ENCODE measurements at places on chromosomes 5 and 9.

- no peak for DNase-seq
Observed at GRCh38 chr5:143101725-143102386, 301.6 kb downstream of the NR3C1 start.

GRCh38 chr5:118439831-118440230, 548.5 kb downstream of the DTWD2 start:
- no peak for DNase-seq

DNA sequence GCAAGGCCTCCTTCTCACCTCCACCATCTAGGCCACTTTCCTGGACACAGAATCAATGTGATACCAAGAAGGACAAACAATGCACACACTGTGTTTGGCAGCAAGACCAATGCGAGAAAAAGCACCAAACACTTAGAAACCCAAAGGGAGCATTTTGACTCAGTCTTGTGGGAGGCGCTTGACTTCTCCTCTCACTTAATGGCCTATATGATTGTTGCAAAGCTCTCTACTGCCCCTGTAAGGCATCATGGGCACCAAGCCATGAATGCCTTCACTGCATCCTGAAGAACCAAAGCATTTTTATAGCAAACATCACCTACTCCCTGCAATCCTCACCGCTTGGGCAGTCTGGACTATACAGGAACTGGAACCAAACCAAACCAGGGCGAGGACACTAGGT, 57.5 kb downstream of the CDH6 start:
- DNase-seq = no peak

- DNase-seq = no peak
Observed at GRCh38 chr5:108747111-108747773, 455 bp upstream of the FER start.

DNA sequence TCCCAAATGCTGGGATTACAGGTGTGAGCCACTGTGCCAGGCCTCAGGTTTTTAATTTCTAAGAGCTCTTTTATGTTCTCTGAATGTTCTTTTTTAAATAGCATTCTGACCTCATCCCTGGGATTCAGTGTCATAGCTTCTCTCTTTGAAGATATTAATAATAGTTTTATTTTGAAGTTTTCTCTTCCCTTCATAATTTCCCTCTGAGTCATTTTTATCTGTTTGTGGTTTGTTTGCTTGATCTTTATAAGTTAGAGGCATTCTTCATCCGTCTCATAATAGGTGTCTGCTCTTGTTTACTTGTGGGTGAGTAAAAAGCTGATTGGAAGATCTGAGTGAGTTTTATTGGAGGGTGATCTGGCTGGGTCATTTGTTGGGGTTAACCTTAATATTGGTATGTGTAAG, 12.5 kb upstream of the MAMDC2 start:
- no peak for DNase-seq

DNA sequence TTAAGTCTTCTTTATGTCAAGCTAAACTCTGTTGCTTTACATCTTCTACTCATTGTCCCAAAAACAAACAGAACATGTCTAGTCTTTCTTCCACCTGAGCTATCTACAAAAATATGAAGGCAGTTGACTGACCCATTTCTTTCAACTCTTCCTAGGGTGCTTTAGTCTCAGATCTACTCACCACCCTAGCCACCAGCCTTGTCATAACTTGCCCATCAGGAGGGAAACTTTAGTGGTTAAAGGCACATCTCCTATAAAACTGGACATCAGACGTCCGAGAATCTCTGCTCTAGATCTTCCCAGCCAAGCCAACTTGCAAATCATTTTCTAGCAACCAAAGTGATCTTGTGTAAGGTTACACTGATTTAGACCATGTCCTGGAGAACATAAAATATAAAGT, 205.0 kb downstream of the ACTL7B start:
- DNase-seq = no peak

- peak; percentile 20 for DNase-seq
Observed at GRCh38 chr5:120465436-120465961, 1.4 kb downstream of the PRR16 start.

DNA sequence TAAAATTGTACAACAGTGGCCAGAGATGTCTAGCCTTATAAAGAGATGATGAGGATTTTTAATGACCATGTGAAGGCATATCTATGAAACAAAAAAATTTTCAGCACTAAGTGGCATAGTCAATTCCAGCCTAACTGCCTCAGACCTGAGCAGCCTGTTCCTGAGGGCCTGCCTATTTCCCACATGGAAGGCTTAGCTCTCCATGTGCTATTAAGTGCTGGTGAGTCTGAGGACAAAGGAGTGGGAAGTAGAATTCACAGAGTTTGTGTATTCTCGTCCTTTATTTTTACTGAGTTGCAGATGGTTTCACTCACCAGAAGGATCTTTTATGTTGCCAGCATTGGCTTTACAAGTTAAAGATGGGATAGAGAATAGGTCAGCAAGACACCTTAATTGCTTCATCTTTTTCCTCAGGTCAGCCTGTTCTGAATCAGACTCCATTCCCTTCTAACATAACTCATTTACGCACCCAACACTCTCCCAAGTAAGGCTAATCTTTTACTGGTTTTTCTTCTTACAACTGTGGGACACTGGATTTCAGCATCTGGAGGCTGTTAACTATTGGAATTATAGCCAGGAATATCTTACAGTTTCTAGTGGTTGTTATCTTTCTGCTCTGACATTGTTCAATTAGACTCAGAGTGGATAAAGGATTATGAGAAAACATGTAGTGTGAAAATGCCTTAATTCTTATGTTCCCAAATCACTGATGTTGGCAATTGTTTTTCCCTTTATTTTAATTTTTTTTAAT, 76.8 kb downstream of the ISOC1 start:
- no peak for DNase-seq

GRCh38 chr5:174655351-174655750, 69.0 kb upstream of the MSX2 start:
- DNase-seq = no peak

DNA sequence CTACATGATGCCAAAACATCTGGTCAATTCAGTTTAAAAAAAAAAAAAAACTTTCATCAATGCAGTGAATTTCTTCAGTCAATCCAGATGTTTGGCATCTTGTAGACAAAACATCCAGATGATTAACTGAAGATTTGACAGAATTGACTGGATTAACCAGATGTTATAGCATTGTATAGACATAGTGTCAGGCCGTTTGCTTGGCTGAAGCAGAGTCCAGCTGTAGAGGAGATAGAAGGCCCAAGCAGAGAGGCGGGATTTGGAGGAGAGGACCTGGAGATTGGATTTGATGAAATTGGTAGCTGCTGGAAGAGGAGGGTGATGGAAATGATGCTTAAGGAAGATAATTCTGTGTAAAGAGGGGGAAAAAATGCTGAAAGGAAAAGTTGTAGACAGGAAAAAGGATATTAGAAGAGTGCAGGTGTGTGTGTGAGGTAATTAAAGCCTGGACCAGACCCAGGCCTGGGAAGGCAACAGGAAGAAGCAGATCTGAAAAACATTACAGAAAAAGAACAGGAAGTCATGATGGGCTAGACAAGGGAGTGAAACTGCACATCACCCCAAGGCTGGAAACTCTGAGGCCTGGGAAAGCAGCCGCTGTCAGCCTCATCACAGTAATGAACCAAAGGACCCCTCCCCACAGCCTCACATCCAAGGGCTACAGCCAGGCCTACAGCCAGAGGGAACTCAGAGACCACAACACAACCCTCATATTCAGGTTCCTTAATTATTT, 258.3 kb downstream of the CWC27 start:
- no peak for DNase-seq

GRCh38 chr5:132627470-132627869, 30.5 kb upstream of the IL13 start:
- no peak for DNase-seq

DNA sequence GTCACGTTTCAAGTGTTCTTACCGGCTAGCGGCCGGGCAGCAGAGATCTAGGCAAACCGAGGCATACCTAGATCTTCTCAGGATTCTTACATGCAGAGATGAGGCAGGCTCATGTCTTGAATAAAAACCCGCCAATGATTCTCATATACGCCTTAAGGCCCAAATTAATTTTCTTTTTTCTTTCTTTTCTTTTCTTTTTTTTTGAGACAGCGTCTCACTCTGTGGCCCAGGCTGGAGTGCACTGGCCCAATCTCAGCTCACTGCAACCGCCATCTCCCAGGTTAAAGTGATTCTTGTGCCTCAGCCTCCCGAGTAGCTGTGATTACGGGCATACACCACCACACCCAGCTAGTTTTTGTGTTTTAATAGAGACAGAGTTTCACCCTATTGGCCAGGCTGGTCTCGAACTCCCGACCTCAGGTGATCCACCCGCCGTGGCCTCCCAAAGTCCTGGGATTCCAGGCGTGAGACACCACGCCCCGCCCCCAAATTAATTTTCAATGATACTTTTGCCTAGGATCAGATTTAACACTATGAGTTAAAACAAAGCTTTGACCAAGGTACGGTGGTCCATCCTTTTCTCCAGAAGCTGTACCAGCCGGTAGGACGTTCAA, 1.5 kb downstream of the C9orf40 start:
- DNase-seq = no peak

GRCh38 chr5:135179308-135179980, 145.4 kb upstream of the PITX1 start:
- DNase-seq = no peak

DNA sequence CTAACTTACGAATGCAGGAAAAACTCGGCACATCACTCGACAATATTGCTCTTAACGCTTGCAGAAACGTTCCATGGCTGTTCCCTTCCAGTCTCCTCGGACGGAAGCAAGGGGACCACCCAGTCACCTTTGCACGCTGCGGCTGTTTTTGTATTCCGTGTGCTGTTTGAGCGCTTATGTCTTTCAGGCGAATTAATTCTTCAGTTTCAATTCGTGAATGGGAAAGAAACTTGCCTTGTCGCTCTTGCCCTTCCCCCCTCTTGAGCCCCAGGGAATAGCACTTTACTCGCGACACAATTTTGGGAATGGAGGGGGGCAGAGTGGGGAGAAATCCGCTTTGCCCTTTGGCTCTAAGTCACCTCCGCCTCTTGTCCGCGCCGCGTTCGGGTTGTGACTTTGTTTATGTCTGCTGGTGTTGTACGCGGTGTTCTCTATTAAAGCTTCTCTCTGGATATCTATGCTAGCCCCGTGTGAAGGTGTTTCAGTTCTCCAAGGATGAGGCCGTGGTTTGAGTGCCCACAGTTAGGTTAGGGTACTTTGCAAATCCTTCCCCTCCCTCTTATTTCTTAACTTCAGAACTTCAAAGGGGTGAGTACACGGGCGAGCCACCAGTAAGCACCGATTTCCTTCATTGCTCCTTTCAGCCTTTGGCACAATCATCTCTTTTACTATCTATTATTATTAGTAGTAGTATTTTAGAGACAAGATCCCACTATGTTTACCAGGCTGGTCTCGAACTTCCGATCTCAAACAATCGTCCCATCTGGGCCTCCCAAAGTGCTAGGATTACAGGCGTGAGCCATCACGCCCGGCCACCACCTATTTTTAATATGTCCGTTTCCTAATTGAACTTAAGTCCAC, 2.7 kb downstream of the FOXB2 start:
- no peak for DNase-seq

- DNase-seq = no peak
Observed at GRCh38 chr5:88548136-88548805, 279.6 kb upstream of the TMEM161B start.

- DNase-seq = no peak
Observed at GRCh38 chr5:149019679-149020078, 43.2 kb downstream of the SH3TC2 start.
